ENCODE measurements at places on chromosomes 4 and X.

GRCh38 chr4:54017308-54017707 is 47.1 kb downstream of the CHIC2 start:
- DNase-seq: no peak

- DNase-seq: no peak
Measured at GRCh38 chr4:113763029-113763285, 1.4 kb upstream of the CAMK2D start.

GRCh38 chr4:150589157-150589556 is 7.2 kb downstream of the MAB21L2 start:
- no peak for DNase-seq

DNA sequence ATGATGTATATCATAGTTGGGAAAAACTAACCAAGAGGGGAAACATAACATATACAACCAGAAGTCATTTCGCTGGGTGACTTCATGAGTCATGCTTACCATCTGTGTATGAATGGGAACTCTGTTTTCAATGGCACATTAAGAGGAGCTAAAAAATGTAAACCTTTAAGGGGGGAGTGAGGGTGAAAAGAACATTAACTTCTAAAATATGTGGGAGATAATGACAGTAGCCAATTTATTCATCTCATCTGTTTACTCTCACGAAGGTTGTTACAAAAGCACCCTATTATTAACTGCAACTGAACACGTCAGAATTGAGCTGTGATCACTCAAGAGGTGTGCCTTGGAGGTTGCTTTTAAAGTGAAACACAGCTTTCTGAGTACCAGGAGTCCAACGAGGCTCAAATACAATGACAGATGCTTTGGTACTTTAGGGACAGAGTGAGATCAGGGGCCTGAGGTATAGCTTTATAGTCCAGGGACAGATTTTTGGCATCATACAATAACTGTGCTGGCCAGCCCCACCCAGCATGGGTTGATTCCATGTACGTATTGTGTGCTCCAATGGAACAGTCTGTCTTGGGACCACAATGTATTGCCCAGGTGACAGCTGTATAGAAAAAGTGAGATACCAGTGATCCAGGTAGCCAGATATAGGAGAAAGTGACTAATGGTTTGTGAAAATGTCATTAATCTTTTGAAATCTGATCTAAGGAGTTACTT is 107.3 kb downstream of the AMMECR1 start:
- no peak for DNase-seq

GRCh38 chrX:108216405-108216804 is 124.8 kb downstream of the ATG4A start:
- DNase-seq: no peak

Measured in NK-92 treated with Interleukin-12 subunit alpha and Interleukin-12 subunit beta, amount 100 ng/mL, for 24 hours (cell line).